ENCODE measurements at places on chromosomes 13 and 19. TPM values are rescaled to one million over a fixed set of nuclear protein-coding genes. Genes with fewer than 3 reads are reported as not detected.

GRCh38 chr13:35882722-35883497 lies 248.3 kb downstream of the DCLK1 start:
- no peak for DNase-seq
- H3K27me3 ChIP-seq, result peaks cover 2% of the 10 kb centered on the region
- H3K4me1 ChIP-seq, result no peaks in the 10 kb centered on the region
- no peaks in the 10 kb centered on the region for H3K36me3 ChIP-seq
- H3K27ac ChIP-seq, result no peak overlapping the region

Gene NHLRC3
- polyA plus RNA-seq, result 4.7 TPM

Gene SHC2
- polyA plus RNA-seq, result not detected

- peaks cover 3% of the 10 kb centered on the region for H3K27me3 ChIP-seq
- peaks cover 2% of the 10 kb centered on the region for H3K4me1 ChIP-seq
- no peak overlapping the region for H3K4me3 ChIP-seq
Observed at GRCh38 chr13:69296130-69296529, 811.5 kb upstream of the ATXN8OS start.

DNA sequence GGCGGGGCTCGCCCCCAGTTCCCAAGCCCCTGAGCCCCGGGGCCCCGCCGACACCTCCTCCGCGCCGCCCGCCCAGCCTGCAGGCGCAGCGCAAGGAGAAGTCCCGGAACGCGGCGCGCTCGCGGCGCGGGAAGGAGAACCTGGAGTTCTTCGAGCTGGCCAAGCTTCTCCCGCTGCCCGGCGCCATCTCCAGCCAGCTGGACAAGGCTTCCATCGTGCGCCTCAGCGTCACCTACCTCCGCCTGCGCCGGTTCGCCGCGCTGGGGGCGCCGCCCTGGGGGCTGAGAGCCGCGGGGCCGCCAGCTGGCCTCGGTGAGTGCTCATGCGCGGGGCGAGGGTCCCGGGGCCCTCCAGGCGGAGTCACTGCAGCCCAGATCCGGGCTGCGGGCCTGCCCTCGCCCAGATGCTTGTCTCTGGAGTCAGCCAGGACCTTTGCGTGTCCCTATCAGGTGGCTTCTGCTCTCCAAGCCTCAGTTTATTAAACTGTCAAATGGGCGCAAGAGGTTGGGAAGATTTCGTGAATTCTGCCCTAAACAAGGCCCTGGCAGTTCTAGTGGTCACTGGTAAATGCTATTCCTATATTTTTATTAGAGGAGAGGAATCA lies 2.0 kb downstream of the NPAS1 start:
- H3K4me1 ChIP-seq, result peaks cover 9% of the 10 kb centered on the region
- H3K27me3 ChIP-seq, result peaks cover 8% of the 10 kb centered on the region
- DNase-seq, result no peak

Gene ADM5
- polyA plus RNA-seq, result not detected

GRCh38 chr13:63198071-63198470 lies 1782.4 kb upstream of the PCDH20 start:
- H3K4me3 ChIP-seq, result no peak overlapping the region
- H3K27ac ChIP-seq, result no peak overlapping the region
- DNase-seq, result no peak
- H3K4me1 ChIP-seq, result no peaks in the 10 kb centered on the region
- H3K27me3 ChIP-seq, result no peaks in the 10 kb centered on the region

DNA sequence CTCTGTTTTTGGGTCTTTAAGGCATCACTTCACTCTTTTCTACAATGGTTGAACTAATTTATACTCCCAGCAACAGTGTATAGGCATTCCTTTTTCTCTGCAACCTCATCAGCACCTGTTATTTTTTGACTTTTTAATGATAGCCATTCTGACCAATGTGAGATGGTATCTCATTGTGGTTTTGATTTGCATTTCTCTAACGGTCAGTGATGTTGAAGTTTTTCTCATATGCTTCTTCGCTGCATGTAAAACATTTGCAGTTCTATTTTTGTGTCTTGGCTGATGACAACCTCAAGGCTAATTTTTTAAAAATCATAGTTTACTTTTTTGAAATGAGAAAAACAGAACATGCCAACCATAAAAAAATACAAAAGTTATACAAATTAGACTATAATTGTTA lies 258.2 kb upstream of the EDNRB start:
- no peak overlapping the region for H3K27ac ChIP-seq
- H3K4me3 ChIP-seq, result no peak overlapping the region
- no peaks in the 10 kb centered on the region for H3K4me1 ChIP-seq
- DNase-seq, result no peak

- H3K4me3 ChIP-seq, result no peak overlapping the region
- no peaks in the 10 kb centered on the region for H3K4me1 ChIP-seq
- H3K27me3 ChIP-seq, result no peaks in the 10 kb centered on the region
- DNase-seq, result no peak
- H3K27ac ChIP-seq, result no peak overlapping the region
Observed at GRCh38 chr13:93786846-93787489, 560.4 kb downstream of the GPC6 start.

DNA sequence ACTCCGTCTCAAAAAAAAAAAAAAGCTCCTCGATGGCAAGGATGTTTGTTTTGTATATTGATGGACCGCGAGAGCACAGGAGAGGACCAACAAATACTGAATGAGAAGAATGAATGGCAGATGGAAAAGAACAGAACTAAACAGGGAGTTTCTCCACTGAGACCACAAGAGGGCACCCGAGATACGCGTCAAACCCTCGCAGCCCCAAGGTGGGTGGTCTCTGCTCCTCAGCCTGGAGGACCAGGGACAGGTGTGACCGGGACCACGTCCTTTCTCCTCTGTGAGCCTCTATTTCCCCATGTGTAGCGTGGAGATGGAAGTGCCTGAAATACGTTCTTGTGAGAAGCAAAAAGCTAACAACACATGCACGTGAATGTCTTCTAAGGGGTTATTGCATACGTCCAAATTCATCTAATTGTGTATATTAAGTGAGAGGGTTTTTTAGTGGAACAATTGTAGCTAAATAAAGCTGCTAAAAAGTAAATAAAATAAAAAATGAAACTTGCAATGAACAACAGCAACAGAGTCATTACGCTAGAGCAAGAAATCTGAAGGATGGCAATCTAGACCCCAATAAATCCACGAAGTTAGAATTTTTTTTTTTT lies 8.3 kb upstream of the CDC42EP5 start:
- peak overlapping the region; percentile 66 for H3K4me3 ChIP-seq
- peaks cover 23% of the 10 kb centered on the region for H3K27me3 ChIP-seq
- peak; percentile 54 for DNase-seq
- peaks cover 57% of the 10 kb centered on the region for H3K4me1 ChIP-seq
- no peaks in the 10 kb centered on the region for H3K36me3 ChIP-seq
- H3K27ac ChIP-seq, result no peak overlapping the region

DNA sequence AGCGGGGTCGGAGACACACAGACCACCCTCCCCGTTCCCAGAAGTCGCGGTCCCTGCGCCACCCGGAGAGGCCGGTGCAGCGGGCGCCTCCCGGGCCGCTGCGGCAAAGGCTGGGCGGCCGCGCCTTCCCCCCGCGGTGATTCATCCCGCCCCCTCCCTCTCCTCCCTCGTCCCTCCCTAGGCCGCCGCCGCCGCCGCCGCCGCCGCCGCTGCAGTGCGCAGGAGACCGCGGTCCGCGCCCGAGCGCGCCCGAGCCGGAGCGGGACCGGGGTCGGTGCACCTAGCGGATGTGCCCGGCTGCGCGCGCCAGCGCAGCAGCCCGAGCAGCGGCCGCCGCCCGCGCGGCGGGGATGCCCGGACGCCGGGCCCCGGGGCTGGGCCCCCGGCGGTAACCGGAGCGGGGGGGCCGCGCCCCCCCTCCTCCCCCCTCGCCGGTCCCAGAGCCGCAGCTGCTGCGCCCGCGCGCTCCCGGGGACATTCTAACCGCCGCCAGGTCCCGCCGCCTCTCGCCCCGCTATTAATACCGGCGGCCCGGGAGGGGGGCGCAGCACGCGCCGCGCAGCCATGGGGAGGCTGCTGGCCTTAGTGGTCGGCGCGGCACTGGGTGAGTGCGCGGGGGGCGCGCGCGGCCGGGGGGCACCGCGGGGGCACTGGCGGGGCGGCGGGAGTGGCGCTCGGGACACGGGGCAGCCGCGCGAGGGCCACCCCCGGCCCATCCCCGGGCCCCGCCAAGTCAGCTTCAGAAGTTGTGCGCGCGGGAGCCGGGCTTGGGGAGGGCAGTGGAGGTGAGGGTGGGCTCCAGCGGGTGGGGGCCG lies at the start of gene SCN1B:
Gene SCN1B, plus strand, starts transcription at position 214 of the 815 bp plus-strand sequence. Its CDS starts 351 bp downstream, at position 565.
- H3K27me3 ChIP-seq, result peaks cover 3% of the 10 kb centered on the region
- peak within 1 kb of the TSS; percentile 59 for H3K4me3 ChIP-seq
- peaks cover 18% of the 10 kb centered on the region for H3K4me1 ChIP-seq
- H3K27ac ChIP-seq, result no peak within 1 kb of the TSS

GRCh38 chr19:55585658-55586339 lies 5.2 kb upstream of the ZNF579 start:
- peaks cover 36% of the 10 kb centered on the region for H3K4me1 ChIP-seq
- peak overlapping the region; percentile 46 for H3K4me3 ChIP-seq
- no peaks in the 10 kb centered on the region for H3K36me3 ChIP-seq
- H3K27me3 ChIP-seq, result peaks cover 9% of the 10 kb centered on the region
- DNase-seq, result no peak

- peaks cover 12% of the 10 kb centered on the region for H3K4me1 ChIP-seq
- no peaks in the 10 kb centered on the region for H3K27me3 ChIP-seq
- no peak overlapping the region for H3K27ac ChIP-seq
- no peaks in the 10 kb centered on the region for H3K36me3 ChIP-seq
Observed at GRCh38 chr19:29631450-29631849, 25.4 kb downstream of the POP4 start.

Gene GGN
- polyA plus RNA-seq, result not detected

Gene SIGLEC10
- 0.09 TPM for polyA plus RNA-seq

Gene ACER1
- 0.63 TPM for polyA plus RNA-seq
